ENCODE measurements at places on chromosomes 12 and 14.

GRCh38 chr12:24945845-24946244 lies 3.1 kb downstream of the BCAT1 start:
- no peak for DNase-seq

DNA sequence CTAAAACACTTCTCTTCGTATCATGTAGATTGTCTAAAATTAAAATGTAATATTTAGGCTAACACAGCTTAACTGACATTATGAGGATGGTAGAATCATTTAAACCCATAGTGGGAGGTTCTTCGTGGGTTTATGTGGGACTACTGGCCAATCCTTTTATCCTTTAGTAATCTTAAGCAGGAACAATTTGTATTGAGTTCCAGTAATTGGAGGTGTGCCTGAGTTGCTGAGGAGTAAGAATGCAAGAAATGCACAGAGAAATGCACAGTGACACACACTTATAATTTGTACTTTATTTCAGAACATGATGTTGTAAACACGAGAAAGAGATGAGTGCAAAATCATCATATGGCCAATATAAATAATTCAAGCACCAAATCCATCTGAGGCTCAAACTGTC lies 22.3 kb downstream of the OTOGL start:
- DNase-seq, result no peak

DNA sequence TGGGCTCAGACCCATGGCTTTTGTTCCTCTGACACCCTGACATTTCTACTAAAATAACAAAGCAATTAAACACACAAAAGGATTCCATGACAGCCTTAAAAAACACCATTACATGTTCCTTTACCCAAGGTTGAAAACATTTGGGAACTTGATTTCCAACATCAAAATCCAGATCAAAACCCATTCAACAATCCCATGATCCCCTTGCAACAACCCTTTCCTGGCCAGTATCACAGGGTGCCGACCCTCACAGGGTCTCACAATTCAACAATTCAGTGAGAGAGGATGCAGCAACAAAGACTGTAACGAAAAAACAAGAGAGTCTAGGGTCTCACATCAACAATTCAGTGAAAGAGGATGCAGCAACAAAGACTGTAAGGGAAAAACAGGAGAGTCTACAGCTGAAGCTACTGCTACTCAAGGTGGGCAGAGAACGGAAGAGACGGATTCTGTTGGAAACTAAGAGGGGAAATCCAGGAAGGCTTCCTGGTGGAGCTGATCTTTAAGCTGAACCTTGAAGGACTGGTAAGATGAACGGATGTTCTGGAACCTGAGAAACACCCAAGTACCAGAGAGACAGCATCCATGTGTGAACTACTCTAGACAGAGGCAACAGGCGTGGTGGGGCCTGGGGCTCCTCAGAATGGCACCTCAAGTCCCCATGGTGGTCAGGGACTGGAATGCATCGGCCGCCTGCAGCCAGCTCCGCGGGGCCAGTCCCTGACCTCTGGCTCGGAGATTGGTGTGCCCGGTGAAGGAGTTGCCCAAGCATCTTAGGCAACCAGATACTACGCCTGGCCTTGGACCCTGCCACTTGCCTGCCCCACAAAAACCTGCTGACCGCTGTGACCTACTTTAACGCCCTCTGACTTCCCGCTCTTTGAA lies 22.7 kb upstream of the ZFP36L1 start:
- DNase-seq, result no peak

DNA sequence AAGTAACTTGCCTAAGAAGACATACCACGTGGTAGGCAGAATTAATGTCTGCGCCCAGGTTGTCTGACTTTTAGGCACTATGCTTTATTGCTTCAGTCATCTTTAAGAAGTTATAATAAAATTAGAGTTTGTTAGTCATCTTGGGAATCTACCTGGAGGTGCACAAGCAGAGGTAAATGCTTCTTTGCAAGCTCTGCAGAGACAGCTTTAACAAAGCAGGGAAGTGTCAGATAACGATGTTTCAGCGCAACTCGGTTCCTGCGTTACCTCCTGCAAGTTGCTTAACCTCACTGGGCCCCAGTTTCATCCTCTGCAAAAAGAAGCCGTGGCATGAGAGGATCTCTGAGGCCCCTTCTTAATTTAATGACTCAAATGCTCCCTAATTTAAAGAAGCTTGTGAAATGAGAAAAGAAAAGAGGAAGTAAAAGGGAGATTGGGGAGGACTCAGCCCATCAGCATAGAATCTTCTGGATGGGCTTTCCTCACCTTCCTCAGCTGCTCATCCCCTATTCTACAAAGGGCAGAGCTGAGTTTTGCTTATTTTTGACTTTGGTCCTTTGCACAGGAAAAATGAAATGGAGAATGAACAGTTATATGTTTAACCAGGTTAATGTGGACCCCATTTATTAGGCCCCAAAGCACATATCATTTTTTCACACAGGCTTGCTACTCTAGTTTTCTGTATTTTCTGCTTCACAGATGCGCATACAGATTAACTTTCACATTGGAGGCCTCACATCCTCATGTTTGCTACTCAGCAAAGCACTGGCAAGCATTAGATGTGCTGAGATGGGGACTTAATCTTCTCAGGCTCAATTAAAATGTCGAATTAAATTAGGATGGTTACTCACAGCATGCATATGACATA lies 5.1 kb downstream of the ARHGDIB start:
- DNase-seq, result no peak

DNA sequence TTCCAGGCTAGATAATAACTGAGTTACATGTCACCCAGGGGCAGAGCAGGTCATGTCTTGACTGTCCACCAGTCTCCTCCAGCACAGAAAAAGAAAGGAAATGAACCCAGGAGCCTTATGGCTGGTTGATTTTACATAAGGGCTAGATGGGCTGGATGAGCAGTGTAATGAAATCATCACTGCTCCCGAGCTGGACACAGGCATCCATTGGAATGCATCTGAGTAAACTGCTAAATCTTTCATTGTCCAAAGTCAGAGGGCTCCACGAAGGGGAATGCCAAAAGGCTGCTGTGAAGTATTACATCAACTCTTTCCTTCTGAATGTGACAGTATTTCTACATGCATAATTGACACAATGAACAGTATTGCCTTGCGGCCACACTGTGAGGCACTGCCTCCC lies 30.1 kb upstream of the TSPAN11 start:
- no peak for DNase-seq

All from activated T-helper 1 cell treated with Interleukin-2 at 50 U/mL for 16 hours (primary cell).